Natural killer cell (primary cell): ENCODE measurements at places on chromosomes 1 and 21.

GRCh38 chr1:12136916-12137610, 29.7 kb upstream of the TNFRSF1B start:
- no peak for DNase-seq

DNA sequence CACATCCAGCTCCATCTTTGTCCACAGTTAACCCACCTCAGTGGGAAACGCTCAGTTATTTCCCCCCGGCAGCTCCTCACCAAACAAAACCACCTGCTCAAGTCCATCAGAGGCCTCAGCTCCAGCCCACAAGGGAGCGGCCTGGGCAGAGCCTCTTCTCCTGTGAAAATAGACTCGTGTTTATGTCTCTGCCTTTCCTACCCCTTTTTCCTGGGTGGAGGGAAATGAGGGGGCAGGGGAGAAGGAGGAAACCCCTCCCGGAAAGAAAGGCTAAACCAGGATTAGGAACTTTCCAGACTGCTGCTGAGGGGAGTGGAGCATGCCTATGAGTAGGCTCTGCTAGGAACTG, 81.6 kb downstream of the PAX7 start:
- DNase-seq: no peak

GRCh38 chr21:22345624-22346023, 1347.4 kb downstream of the NCAM2 start:
- no peak for DNase-seq

- DNase-seq: peak; percentile 72
Observed at GRCh38 chr1:19715334-19716203, 50.9 kb downstream of the HTR6 start.

GRCh38 chr1:2556277-2556677, at the start of gene TNFRSF14:
Gene TNFRSF14 (plus strand): TSS chr1:2556371. CDS start chr1:2556665, 294 bp downstream.
- DNase-seq: peak; percentile 91

GRCh38 chr21:14070049-14070893, 140.5 kb downstream of the LIPI start:
- no peak for DNase-seq

DNA sequence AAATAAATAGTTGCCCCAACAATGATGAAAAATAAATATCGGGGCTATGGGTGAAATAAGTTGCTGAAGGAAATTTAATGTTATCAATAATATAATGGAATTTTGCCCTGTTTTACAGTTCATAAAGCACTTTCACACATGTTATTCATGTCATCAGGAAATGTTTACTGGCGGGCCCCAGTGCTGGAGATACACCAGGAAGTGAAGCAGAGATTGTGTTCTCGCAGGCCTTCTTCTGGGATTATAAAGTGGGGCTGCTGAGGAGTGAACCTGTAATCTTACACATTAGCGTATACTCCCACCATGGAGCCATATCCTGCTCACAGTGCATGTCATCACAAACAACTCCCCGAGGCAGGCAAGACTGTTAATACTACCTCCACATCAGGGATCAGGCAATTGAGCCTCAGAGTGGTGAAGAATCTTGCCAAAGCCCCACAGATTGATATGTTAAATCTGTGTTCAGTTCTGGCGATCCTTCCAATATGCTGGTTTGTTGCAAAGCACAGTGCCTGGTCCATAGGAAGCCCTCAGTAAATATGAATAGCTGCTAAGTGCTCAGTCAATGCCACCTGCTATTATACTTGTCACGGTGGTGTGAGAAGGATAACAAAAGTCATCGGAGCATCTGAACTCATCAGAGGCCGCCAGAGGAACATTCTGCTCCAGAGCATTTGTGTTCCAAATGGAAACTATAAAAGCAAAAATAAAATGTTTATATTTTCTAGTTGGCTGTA, 104.4 kb upstream of the UBE2U start:
- no peak for DNase-seq

DNA sequence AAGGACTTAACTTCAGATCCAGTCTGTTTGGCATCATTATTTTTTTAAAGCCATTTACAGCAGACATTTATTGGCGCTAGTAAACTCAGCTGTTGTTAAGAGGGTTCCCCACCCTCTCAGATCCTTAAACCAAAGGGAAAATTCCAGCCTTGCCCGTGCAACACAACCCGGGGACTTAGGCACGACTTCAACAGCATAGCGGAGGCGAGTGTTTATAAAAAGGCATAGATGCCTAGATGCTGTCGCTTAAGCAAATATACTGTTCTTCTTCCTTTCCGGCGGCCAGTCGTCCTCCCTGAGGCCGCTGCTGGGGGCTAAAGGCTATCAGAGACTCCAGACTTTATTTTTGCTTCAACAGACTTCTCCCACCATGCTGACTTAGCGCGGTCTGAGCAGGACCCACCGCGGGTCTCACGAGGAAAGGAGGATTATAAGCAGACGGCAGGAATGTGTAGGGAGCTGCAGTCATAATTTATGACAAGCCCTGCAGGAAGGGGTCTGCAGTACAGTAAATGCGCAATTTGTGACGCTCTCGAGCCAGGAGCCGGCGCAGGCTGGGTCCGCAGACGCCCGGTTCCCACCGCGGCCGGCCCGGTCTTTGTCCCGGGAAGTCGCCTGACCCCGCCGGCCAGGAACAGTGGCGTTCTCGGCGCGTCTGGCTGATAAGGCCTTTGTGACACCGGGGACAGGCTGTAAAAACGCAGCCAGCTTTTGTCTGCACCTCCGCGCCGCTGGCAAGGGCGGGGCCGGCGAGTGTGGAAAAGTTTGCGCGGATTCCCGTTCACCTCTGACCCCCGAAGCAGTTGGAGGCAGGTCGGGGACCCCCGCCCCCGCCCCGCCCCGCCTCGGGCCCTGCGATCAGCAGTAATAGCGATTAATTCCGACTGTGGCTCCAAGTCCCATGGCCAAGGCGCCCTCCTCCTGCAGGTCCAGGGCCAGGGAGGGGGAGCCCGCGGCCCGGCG, 61.2 kb upstream of the ARHGEF16 start:
- no peak for DNase-seq

- DNase-seq: no peak
Observed at GRCh38 chr1:169363046-169363730, 4.4 kb downstream of the NME7 start.

- DNase-seq: no peak
Observed at GRCh38 chr1:78601068-78601467, 19.2 kb upstream of the IFI44L start.

- DNase-seq: no peak
Observed at GRCh38 chr1:236164273-236164672, 21.9 kb downstream of the GPR137B start.
